ENCODE measurements at places on chromosomes 2 and 18. TPM values are rescaled to one million over a fixed set of nuclear protein-coding genes. Genes with fewer than 3 reads are reported as not detected.

GRCh38 chr2:230068016-230068650 is 591 bp downstream of the SLC16A14 start:
- peak; percentile 91 for DNase-seq

The SERPINB13 gene
- not detected for total RNA-seq

- no peak for DNase-seq
Measured at GRCh38 chr2:5701266-5701665, 9.1 kb downstream of the SOX11 start.

The SKA1 gene
- not detected for total RNA-seq

- DNase-seq = no peak
Measured at GRCh38 chr2:144006139-144006538, 513.8 kb downstream of the ZEB2 start.

The STARD6 gene
- not detected for total RNA-seq

DNA sequence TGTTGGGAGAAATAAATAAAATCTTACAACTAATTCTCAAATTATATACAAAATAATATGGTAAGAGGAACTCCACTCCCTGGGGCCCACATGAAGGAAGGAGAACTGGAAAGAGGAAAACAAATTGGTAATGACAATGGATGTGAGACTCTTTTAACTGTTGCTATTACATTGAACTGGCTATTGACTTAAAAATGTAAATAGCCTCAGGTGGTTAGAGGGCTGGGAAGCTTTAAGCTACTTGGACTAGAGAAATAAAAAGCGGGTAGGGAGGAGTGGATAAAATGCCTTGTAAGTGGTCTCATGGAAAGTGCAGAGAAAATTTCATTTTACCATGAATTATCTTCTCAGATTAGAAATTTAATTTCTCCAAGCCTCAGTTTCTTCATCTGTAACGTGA is 64.1 kb downstream of the KCNJ3 start:
- DNase-seq = no peak

The ATIC gene
- 88.4 TPM for total RNA-seq

The MTHFD2 gene
- 47.4 TPM for total RNA-seq

The BOK gene
- 115 TPM for total RNA-seq

DNA sequence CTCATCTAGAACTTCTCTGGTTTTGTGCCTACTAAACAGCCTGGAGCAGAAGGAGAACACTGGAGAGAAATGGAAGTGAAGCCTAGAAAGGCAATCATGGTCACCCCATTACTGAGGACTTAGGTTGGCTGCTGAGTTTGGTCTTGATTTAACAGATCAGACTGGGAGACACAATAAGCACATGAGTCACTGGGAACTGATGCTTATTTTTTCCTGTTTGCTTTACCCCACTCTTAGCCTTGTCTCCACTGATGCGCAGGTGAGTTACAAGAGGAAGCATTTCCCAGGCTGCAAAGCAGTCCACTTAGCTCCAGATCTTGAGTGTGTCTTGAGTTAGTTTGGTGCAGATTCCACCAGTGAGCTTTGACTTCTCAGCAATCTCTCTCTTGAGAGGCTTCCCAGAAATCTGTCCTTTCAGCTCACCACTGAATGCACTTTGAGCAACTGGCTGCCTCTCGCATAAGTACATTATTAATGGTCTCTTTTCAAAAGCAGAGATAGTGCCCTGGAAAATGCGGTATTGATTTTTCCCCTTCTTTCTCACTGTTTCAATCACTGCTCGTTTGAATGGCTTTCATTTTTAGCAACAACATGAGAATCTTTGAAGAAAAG is 390.2 kb upstream of the SETBP1 start:
- DNase-seq = no peak

DNA sequence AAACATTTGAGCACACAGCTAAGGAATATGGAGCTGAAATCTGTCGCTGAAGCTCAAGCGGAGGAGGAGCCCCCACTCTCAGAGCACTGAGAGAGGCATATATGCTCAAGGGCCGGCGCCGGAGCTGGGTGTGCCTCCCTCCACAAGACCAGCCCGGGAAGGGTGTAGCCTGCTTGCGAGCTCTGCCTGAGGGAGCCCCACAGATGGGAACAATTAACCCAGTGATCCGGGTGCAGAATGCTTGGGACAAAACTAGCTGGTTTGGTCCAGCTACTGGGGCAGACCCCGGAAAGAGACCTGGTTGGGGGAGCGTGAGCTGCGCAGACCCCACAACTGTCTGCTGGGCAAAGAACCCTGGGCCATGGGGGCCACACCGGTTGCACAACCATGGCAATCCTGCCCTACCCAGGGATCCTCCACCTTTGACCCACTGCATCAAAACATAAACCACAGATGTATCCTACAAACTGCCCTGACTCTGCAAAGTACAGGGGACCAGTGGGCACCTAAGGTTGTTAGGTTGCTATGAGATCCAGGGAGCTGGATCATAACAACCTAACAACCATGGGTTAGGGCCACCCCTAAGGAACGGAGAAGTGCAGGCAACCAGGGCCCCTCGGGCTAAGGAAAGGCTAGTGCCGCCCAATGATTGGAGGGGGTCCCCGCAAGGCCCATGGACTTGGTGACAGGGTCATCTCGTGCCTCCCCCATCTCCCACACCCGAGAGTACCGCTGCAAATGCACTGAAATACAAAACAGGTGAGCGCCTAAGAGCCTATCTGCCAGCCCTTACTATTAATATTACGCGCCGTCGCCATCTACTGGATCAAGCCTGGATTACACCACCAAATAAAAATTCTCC is 53.4 kb upstream of the SCN1A start:
- no peak for DNase-seq
